ENCODE measurements at places on chromosomes 4 and X.

DNA sequence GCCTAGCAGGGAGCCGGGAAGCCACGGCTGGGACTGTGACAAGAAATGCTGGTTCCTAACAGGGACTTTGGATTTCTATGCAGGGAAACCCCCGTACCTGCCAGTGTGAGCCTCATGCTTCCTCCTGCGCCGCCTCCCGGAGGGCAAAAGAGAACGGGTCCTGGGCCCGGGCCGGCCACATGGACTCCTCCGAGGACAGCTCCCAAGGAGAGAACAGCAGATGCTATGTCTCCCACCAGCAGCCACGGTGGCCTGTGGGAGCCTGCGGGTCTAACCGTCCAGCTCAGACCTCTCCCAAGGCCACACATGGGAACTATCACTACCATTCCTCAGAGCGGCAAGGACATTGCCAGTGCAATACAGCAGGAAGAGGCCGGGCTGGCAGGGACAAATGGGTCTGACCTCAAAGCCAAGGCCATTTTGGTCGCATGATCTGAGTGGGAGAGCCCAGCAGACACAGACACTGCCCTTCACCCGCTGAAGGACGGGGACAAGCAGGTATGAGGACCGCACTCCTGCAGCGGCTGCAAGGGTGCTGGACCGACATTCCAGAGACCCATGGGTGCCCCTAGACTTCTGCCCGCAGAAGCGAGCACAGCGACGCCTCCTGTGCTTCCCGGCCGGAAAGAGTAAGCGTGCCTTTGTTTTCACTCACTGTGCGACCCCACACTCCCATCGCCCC, 4.5 kb upstream of the C4orf50 start:
- DNase-seq = no peak

- DNase-seq = no peak
These were observed 7.4 kb downstream of the FATE1 start for GRCh38 chrX:151723156-151723760.

- DNase-seq = no peak
These were observed 1.5 kb downstream of the PITX2 start for GRCh38 chr4:110621328-110621812.

- DNase-seq = no peak
These were observed 42.6 kb downstream of the SULT1B1 start for GRCh38 chr4:69717778-69718177.

DNA sequence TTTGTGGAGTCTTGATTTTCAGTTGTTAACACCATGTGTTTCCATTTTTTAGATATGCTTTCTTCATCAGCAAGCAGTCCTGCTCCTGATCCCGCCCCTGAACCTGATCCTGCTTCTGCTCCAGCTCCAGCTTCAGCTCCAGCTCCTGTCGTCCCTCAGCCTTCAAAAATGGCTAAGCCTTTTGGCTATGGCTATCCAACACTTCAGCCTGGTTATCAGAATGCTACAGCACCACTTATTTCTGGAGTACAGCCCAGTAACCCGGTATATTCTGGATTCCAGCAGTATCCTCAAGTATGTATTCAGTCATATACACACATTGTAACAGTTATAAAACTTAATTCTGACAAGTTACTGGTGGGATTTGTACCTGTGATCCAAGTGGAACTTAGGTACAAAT, 60.9 kb downstream of the SEC24B start:
- DNase-seq = no peak

DNA sequence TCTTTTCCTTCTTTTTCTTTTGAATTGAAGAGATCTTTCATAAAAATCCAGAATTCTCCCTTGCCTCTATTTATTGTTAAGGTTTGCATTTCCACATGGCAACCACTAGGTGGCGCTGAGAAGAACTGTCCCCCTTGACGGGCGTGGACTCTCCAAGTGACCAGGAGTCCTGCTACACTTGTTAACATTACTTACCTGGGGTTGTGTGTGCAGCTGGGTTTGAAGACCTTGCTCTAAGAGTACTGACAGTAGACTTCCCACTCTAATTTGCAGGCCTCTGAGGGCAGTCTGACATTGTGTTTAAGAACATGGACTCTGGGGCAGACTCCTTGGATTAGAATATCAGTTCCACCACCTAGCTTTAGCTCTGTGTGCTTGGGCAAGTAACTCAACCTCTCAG, 52.8 kb downstream of the GPRIN3 start:
- peak; percentile 26 for DNase-seq

DNA sequence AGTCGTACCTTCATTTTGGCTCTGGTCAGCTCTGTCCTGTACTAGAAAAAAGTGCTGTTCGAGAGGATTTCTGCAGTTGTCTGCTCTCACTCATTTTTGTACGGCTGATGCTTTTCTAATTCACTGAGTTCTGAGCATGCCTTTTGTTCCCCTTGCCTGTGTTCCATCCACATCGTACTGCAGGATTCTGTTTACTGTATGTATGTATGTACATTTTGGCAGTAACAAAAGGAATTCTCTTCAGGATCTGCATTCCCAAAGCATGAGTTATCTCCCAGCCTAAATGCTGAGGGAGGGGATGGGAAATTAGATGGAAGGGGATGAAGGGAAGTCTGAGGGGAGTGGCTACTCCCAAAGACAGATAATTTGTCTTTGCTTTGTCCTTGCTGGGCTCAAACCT, 87.6 kb downstream of the GBA3 start:
- no peak for DNase-seq

DNA sequence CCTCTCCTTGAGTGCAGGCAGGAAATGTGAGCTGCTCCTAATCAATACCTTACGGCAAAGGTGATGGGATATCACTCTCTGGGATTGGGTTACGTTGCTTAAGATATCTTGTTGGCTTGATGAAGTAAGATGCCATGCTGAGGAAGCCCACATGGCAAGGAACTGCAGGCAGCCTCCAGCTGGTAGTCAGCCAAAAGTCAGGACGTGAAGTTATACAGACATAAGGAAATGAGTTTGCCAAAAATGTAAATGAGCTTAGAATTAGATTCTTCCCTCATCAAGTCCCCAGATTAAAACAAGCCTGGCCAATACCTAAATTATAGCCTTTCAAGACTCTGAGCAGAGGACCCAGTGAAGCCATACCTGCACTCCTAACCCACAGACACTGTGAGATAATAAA, 155.0 kb downstream of the QDPR start:
- DNase-seq = no peak

DNA sequence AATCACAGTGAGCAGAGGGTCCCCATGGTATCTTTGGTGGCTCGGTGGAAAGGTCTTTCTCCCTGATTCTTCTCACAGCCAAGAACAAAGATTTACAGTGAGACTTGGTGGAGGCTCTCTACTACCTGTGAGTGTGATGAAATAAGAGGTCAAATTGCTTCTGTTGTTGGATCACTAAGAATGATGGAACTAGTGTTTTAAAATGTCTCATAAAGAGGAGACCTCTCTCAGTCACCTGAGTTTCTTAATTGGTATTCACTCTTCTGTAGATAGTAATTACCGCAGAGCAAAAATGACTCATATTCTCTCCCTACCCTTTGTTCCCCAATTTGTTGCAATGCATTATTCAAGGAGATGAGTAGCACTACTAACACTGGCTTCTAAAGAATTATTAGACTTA, 100.9 kb upstream of the TBC1D9 start:
- no peak for DNase-seq

GRCh38 chr4:143768007-143768591, 67.6 kb upstream of the FREM3 start:
- no peak for DNase-seq

DNA sequence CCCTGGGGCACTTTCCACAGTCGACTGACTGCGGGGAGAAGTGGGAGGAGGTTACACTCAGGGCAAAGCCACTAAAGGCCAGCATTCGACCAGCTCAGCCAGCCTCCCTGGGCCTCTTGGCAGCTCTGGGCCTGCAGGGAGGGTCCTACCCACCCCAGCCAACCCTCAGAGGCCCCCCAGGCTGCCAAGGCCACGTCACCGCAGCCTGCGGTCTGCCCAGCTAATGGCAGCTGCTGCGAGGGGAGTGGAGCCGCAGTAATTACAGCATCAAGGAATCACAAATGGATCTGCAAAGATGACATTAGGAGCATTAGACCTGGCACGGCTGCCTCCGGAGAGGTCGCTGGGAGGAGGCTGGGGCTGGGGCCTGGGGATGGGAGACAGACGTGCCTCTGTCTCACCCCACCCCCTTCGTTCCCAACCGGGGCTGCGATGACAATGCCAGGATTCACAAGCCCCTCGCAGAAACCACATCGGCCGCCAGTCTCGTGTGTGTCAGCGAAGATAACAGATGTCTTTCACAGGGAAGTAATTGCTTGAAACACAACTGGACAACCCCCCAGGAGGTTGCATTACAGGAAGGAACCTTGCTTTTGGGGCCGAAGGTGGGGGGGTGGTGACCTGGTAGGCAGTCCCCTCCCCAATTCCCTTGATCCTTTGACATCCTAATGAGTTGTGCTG, 367.6 kb downstream of the BCOR start:
- DNase-seq = no peak

All from T-cell (primary cell).